ENCODE measurements at places on chromosomes 7 and 10.

- no peak for DNase-seq
Measured at GRCh38 chr10:35661236-35661635, 19.1 kb upstream of the FZD8 start.

- DNase-seq, result no peak
Measured at GRCh38 chr7:40582539-40582938, 447.7 kb downstream of the SUGCT start.

GRCh38 chr10:119313644-119314043 is 106.3 kb downstream of the GRK5 start:
- DNase-seq, result no peak

GRCh38 chr10:131216681-131217230 is 94.8 kb downstream of the TCERG1L start:
- no peak for DNase-seq

DNA sequence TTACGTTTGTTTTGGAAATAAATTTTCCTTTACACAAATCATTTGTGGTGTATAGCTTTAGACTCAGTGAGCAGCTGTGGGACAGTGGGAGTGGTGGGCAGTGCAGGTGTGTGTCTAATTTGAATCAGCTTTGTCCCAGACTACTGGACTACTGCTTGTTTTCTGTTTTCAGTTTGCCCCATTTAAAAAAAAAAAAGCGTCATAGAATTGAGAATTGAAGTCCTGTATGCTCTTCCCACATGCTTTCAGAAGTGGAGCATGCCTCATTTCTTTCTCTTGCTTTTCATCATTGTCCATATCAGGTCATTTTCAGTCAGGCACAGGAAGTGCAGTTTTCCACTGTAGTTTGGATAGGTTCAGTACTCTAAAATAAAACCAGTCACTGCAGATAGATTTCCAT is 66.1 kb downstream of the SHH start:
- DNase-seq, result no peak

DNA sequence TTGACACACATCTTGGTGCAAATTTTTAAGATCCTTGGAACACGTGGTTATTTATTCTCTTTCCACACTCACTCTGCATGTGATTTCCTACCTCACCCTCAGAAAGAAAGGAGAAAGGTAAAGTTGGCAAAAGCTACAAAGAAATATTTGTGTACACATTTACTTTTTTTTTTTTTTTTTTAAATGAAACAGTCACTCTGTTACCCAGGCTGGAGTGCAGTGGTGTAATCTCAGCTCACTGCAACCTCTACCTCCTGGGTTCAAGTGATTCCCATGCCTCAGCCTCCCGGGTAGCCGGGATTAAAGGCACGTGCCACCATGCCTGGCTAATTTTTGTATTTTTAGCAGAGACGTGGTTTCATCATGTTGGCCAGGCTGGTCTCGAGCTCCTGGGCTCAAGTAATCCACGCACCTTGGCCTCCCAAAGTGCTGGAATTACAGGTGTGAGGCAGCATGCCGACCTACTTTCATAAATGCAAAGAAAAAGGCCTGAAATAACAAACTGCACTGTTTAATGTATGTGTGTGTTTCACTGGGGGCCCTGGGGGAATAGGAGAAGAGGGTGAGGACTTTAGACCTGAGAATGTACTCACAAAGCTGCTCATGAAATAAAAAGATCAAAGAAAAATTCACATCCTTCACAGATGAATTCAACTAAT is 71.6 kb upstream of the GRID1 start:
- DNase-seq, result no peak

DNA sequence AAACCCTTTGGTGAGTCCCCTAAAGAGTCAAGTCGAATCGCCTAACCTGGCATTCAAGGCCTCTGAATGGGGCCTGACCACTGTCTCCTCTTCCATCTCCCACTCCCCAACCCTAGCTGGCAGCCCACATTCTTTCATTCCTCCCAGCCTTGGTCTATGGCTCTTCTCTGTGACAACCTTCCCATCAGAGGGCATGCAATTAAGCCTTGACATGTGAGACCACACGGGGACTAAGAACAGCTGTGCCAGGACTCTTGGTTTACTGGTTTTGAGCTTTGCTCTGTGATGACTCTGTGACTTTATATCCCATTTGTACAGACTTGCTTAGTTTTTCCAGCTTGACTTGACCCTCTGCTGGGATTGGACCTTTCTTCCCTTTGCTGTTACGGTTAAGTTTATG is 116.6 kb downstream of the BUB3 start:
- DNase-seq, result no peak

DNA sequence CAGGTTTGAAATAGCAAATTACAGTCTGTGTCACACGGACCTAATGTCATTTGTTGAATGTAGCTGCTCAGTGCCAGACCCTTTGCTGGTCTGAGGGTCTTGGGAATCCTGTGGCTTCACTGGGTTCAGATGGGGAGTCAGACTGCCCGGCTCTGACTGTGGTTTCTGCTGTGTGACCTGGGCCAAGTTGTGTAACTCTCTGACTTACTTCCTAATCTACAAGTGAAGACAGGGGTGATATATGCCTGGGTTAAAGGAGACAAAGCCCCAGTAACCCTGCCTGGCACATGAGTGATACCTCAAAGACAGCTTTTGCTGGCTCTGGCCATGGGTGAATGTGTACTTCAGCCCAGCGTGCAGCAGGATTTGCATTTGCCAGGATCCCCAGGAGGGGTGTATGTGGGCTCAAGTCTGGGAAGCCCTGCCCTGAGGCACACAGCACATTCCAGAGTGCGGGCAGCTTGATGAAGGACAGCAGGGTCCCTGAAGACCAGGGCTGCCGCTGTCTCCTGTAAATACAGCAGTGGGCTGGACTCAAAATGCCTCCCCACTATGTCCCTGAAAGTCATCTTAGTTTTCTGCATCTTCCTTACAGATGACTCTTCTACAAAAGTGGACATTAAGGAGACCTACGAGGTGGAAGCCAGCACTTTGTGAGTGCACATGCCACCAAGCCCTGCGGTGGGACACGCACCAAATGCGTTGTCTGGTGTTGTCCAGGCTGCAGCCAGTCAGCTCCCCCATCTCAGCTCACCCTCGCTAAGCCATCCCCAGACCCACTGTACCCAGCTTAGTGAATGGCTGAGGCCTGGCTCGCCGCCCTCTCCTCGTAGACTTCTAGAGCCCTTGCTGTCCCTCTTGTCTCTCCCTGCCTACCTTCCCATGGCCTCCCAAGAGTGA is 16.4 kb downstream of the NACAD start:
- no peak for DNase-seq

DNA sequence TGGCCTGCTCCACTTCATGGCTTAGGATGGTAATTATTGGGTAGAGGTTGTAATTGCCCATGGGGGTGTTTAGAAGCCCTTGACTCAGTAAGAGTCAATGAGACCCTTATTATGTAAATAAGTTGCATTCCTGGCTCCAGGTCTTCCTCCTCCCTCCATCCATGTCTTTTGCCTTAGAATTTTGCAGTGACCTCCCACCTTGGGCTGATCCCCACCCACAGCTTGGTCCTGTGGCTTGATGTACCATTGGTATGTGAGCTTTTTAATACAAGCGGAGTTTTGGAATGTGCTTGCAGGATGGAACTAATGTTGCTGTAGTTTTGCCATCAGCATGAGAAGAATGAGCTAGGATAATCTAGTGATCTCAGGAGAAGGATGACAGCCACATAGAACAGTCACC is 73.2 kb upstream of the DGKI start:
- no peak for DNase-seq

- no peak for DNase-seq
Measured at GRCh38 chr10:58644311-58644710, 131.6 kb downstream of the BICC1 start.

DNA sequence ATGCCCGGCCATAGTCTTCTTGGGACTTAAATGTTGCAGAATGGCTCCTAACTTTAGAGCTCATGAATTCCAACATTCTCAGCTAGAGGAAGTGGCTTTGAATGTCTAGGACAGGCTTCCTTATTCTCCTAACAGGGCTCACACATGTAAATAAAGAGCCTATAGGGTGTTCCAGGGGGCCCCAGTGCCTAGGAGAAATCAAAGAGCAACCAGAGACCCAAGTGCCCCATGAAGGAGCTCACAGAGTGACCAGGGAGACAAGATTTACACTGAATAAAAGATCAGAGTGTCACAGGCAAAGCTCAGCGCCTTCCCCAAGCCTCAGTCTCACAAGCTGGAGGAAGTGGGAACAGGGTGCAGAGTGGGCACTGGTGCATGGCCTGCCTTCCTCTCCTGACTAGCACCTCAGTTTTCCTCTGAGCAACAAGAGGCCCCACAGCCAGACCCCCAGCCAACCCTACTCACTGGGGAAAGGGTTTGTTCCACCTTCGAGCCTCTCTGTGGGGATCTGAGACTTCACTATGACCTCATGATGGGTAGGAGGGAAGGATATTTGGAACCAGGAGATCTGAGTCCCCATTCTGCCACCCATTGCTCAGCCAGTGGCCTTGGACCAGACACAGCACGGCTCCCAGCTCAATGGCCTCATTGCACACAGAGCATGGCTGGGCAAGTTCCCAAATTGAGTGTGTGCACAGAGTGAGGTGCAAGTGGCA is 16.0 kb downstream of the TMEM273 start:
- DNase-seq, result no peak

DNA sequence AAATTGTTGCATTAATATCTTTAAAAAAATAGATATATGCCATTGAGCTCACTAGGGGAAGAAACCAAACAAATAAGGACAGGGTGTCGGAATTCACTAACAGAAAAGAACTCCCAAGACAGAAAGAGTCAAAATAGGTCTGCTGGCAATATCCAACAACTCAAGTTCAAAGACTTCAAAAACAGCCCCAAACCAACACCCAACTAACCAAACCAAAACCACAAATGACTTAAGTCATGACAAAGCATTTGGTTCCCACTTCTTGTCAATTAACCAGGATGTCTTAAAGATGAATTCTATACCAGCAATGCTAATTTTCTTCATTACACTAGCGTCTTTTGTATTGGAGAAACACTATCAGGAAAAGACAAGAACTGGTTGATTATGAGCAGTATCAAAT is 249.0 kb upstream of the PLXNA4 start:
- no peak for DNase-seq

- DNase-seq, result no peak
Measured at GRCh38 chr7:116862951-116863670, 724 bp downstream of the CAPZA2 start.

- no peak for DNase-seq
Measured at GRCh38 chr10:85266808-85267207, 938.4 kb downstream of the CCSER2 start.

GRCh38 chr10:34213805-34214197 is 601.3 kb downstream of the PARD3 start:
- no peak for DNase-seq

- DNase-seq, result no peak
Measured at GRCh38 chr7:114788706-114789105, 133.2 kb upstream of the MDFIC start.

DNA sequence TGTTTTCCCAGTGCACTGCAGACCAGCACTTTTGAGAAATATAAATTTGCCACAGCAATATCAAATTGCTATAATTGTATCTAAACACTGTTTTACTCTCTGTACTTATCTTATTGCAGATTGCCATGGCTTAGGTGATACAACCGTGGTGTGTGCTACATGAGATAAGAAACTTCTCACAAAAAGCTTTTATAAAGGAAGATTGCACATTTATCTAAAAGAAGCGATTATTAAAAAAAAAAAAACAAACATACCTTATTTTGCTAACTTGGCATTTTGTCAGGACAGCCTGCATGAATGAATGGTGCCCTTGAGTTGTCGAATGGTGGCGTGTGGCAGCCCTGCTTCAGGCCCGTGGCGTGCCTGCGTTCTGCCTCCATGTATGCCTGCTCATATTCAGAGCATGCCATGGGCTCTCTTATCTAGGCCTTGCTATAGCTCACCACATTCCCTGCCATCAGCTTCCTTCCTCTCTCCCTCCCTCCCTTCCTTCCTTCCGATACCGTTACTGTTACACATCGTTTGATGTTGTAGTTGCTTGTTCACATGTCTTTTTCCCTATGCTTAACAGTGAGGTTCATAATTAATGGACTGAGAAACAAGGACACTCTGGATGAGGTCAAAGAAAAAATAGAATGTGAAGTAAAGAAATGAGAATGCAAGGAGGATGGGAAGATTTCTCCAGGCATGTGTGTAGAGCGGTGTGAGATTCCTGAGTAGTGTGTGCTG is 34.9 kb downstream of the PRKAR2B start:
- no peak for DNase-seq

DNA sequence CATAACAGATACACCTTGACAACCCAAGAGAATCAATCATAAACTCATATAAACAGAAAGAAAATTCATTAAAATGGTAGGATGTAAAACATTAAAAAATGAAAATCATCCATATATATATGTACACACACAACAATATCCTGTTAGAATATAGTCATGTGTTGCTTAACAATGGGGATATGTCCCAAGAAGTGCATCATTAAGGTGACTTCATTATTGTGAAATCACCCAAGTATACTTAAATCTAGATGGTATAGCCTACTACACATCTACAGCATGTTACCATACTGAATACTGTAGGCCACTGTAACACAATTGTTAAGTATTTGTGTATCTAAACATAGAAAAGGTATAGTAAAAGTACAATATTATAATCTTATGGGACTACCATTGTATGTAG is 115.8 kb upstream of the TMEM168 start:
- DNase-seq, result no peak

GRCh38 chr7:19177269-19177668 is 32.0 kb upstream of the FERD3L start:
- DNase-seq, result no peak

- no peak for DNase-seq
Measured at GRCh38 chr7:7672545-7673239, 32.1 kb downstream of the UMAD1 start.

- DNase-seq, result no peak
Measured at GRCh38 chr10:128365156-128365725, 239.0 kb upstream of the MKI67 start.
